ENCODE measurements at places on chromosomes 4 and X.

DNA sequence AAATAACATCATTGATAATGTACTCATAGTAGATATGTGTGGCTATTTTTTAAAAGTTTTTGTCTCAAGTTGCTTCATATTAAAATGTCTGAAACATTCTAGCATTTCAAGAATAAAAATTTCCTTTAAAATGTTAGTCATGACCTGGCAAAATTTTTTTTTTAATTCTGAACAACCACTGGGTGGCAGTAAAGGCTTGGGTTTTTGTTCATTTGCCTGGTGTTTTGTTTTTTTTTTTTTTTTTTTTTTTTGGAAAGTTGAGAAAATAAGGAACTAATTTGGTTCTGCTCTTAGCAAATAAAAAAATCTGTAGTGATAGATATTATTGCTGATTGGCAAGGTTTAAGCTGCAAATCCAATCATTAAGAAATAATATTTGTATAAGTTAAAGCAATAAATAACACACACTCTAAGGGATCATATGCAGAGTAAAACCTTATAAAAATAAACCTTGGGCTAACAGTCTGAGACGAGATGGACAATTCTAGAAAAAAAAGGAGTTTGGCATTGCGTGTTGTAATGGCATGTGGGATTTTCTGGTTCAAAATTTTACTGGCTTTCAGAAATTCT is 81.4 kb downstream of the CEP44 start:
- DNase-seq: no peak

- DNase-seq: no peak
Measured at GRCh38 chr4:67499799-67500198, 45.5 kb downstream of the CENPC start.

GRCh38 chr4:129600898-129601297 is 504.9 kb downstream of the C4orf33 start:
- DNase-seq: no peak

DNA sequence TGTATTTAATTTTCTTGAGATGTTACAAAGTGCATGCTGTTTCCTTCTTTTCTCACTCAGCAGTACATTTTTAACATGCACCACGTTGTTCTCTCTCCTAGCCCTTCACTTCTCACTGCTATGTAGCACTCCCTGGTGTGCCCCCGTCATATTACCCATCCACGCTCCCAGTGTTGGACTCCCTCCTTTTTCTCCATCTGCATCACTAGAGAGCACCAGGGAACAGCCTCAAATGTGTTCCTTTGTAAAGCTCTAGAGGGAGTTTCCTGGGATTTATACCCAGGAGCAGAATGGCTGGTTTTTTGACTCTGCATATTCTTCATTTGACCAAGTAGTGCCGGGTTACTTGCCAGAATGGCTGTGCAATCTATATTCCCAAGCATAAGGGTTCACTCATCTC is 240.3 kb upstream of the ANXA3 start:
- DNase-seq: no peak

DNA sequence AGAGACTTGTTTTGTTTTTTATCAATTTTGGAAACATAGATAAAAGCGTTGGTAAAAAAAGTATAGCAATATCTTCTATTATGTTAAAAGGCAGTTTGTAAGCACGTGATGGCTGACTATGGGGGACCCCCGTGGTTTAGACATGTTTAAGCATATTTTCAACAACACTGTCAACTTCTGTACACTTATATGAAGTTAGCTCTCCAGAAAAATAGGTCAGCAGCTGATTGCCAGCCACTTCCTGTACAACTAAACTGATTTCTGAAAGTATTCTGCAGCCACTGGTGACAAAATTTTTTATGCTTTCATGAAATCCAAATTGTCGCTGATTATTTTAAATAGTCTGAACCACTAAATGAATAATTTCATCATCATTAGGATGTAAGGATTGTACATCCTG is 45.2 kb downstream of the RBMX2 start:
- DNase-seq: no peak

DNA sequence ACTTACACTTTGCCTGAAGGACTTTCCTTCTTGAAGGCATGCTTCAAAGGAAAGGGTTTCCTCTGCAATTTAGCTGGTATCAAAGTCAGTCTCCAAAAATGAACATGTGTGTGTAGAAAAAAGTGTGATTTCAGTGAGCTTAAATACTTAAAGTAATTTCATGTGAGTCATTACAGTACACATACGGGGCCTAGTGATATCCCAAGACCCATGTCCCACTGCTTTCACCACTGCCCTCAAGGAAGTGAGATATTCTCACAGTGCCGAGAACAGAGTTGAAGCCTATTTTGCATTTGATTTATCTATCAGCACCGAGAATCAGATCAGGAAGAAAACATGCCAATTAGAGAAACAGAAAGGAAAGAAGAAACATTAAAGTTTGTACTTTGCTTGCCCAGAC is 61.0 kb downstream of the CHST7 start:
- no peak for DNase-seq

- no peak for DNase-seq
Measured at GRCh38 chrX:133645977-133646718, 230.9 kb upstream of the GPC4 start.

DNA sequence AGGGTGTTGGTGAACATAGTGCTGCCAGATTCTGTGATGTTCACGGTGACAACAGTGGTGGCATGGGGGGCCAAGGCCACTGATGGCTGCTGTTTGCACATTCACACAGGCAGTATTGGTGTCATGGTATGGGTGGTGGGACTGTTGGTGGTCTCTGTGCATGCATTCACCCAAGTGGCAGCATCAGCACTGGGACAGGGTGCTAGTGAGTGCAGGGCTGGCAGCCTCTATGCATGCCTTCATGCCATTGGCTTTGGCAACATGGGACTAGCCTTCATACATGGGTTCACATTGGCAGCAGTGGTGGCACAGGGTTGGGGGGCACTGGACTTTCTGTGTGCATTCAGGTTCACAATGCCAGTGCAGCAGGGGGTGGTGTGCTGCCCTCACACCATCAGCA is 489.7 kb upstream of the FGF16 start:
- DNase-seq: no peak

DNA sequence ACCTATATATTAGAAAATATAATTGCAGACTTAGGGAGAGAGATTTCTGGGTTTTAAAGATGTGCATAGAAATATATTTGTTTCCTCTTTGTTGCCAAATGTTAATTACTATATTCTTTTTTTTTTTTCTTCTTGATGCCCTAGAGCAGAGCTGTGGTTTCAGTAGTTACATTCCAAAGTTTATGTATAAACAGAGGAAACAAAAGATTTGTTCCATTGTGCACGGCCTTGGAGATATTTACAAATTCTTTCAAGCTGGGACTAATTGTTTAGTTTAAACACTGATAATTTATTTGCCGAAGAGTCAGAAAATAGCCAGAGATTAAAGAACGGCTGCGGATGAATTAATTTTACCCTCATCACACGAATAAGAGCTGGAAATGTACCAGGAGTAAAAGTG is 85.1 kb downstream of the USP46 start:
- no peak for DNase-seq

DNA sequence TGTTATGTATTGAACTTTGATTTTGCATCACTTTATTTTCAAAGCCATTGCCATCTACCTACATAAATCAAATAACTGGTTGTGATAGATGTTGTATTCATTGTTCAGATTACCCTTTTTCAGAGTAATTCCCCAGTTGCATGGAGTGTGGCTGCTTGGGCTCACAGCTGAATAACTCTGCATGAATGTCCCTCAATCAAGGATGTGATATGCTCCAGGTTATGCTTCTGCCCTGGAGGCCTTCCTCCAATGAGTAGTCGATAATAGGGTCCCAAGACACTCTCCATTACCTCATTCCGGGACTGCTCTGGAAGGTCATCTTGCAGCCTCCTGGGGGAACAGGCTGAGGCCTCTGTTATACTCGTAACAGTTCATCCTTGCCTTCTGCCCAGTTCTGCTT is 251.8 kb downstream of the ADGRL3 start:
- no peak for DNase-seq

GRCh38 chr4:147769386-147769785 is 37.5 kb downstream of the ARHGAP10 start:
- no peak for DNase-seq

- DNase-seq: no peak
Measured at GRCh38 chr4:823761-824460, 2.0 kb downstream of the CPLX1 start.

Measured in cortex of kidney (tissue), 1 donor.